Activated naive CD4-positive, alpha-beta T cell (primary cell): ENCODE measurements at places on chromosomes 5 and 9.

GRCh38 chr9:125484350-125485282 lies 222.4 kb downstream of the MAPKAP1 start:
- no peak for DNase-seq

- DNase-seq: no peak
Observed at GRCh38 chr5:157892974-157893373, 34.0 kb upstream of the CLINT1 start.

DNA sequence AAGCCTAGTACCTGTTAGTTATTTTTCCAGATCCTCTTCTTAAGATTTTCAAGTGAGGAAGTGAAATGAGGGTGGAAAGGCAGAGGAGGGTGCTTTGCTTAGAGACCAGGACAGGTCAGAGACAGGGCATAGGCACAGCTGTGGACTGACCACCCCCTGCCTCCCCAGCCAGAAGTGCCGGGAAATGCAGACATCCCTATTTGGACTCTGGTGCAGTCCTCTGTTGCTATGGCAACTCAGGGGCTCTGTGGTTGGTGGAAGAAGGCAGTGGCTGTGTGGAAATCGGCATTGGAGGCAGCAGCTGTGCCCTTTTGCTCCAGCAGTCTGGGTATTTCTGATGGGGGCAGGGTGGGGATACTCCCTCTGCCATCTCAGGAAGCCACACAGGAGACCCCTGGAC lies 43.3 kb upstream of the NDFIP1 start:
- no peak for DNase-seq

- no peak for DNase-seq
Observed at GRCh38 chr9:97990259-97990658, 7.1 kb downstream of the ANP32B start.

DNA sequence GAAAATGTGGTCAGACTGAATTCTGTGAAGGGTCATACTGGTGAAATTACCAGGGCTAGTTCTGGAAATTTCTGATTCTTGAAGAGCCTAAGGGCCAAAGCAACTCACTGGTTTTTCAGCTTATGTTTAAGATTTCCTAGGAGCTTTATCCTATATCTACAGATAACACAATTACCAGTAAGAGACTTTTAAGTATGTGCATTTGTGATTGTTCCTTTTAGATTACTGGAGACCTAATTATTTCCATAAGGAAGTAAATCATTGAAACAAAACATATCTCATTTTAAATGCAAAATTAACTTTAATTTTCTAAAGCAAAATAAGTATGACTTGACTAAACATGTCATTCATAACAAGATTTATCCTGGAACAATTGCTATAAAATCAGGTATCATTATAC lies 134.2 kb downstream of the MPDZ start:
- no peak for DNase-seq

DNA sequence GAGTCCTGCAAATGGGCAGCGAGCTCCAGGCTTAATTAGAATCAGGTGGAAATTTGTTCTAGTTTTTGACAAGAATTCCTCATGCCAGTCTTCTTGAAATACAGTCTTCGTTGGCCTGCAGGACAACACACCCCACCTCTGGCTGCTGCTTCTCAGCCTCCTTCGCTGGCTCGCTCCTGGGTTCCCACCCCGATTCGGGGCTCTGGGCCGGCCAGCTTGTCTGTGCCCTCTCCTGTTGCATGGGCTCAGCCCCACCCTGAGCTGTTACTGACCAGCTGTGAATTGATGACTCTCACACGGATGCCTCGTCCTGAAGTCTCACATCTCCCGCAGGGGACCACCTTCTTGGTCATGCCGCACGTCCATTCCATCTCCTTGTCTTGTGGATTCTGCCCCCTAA lies 21.0 kb downstream of the PSD2 start:
- DNase-seq: no peak

- DNase-seq: no peak
Observed at GRCh38 chr5:153782589-153783361, 255.9 kb downstream of the FAM114A2 start.

DNA sequence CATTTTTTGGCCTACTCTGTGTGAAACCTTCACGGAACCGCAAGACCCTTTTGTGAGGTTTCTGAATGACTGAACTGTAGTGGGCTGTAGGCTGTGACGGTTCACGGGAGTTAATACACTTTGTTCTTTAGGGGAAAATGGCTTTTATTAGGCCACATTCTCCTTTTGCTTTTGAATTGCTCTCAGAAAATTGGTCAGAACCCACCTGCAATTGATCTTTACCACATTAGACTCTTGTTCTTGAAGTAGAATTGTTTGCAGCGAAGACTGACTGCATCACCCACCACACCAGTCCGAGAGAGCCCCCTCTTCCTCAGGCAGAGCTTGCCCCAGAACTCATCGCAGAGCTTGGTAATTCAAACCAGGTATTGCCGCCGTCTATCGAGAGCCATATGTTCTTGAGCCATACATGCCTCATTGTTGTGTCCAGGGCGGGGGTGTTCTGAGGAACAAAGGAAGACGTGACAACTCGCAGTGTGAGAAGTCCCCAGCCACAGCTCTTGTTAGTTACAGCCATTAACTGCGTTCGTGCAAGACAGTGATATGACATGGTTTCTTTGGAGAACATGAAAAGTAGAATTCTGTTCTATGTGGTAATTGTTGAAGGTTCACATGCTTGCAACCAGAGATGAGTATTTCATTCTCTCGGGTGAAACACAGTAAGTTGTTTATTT lies 166.4 kb upstream of the OTULINL start:
- DNase-seq: no peak

GRCh38 chr9:109597496-109597895 lies 99.4 kb upstream of the PTPN3 start:
- no peak for DNase-seq

DNA sequence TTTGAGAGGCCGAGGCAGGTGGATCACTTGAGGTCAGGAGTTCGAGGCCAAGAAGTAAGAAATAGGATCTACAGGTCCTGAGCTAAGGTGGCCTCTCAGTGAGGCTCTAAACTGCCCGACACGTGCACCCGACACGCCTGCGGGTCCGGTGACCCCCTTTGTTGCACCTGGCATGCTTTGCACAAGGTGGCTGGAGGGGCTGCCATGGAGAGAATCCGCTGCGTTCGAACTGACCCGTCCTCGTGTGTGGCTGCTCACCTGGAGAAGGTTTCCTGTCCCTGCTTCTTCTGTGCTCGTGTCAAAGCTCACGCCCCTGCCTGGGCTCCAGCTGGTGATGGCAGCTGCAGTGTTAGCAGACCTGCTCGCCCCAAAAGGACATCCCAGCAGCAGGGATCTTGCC lies 5.7 kb upstream of the OLFM1 start:
- DNase-seq: no peak

DNA sequence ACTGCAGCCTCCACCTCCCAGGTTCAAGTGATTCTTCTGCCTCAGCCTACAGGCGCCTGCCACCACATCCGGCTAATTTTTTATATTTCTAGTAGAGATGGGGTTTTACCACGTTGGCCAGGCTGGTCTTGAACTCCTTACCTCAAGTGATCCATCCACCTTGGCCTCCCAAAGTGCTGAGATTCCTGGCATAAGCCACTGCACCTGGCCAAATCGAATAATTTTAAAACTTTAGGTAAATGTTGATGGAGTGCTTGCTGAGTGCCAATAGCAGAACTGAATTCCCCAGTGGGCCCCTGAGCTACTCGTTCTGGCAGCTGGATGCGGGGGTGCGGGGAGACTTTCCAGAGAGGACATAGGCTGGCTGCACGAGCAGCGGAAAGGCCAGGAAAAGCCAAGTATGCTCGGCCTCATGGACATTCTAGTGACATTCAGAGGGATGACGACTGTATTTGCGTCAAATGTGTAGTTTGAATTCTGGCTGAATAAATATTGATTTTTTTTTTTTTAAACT lies 16.8 kb downstream of the TRAF2 start:
- no peak for DNase-seq

DNA sequence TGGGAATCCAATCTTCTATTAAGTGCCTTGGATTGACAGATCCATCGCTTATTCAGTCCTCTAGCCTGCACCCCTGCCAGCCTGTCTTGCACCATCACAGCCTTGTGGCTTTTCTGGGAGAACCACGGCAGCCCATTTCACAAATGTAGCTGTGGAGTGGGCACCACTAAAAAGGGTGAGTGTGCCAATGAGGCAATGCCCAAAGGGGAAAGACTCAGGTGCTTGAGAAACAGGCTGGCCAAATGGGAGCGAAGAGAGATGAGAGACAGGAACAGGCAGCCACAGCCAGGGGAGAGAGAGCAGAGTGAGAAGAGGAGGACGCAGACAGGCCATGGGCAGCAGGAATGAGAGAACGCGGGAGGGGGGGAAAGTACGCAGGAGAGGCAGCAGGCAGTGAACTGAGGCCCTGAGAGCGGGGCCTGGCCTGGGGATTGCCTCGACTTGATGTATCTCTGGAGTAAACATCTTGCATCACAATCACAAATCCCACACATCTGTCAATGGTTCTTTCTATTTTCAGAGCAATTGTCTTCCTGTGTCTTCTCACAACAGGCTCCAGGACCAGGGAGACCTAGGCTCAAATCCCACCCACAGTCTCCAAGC lies 173.1 kb downstream of the SYK start:
- DNase-seq: no peak

DNA sequence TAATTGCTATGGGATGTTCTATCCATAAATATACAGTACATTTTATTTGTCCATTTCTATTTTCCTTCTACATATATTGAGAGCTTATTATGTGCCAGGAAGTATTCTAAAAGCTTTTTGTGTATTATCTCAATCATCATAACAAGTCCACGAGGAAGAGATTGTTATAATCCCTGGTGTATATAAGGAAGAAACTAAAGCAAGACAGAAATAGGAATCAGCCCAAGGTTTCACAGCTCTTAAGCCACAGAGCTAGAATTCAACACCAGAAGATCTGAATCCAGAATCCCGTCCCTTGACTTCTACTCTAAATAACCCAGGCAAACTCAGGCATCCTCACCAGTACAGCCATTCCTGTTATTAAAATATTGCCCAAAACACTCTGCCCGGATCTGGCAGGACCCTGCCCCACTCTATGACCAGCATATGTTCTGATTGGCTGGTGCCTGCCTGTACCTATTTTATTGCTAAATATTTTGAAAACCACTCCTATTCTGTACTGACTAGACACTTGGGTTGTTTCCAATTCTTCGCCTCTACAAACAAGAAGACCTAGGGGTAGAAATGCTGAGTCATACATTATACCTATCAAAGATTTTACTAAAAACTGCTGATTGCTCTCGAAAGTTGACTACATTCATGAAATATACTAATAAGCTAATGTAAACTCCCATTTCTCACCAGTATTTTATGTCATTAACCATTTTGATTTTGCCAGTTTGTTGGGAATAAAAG lies 297.4 kb downstream of the ENC1 start:
- no peak for DNase-seq

DNA sequence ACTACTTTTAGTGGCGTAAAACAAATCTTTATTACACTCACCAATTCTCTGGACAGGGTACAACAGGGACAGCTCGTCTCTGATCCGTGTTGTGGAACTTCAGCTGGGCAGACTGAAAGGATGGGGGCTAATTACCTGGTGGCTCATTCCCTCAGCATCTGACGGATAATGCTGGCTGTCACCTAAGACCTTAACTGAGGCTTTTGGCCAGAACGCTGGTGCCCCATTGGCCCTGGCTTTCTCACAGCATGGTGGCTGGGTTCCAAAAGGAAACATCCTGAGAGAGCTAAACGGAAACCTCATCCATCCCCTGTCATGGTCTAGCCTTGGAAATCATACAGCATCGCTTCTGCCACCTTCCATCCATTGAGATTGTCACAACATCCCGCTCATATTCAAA lies 62.9 kb downstream of the RAI14 start:
- no peak for DNase-seq

DNA sequence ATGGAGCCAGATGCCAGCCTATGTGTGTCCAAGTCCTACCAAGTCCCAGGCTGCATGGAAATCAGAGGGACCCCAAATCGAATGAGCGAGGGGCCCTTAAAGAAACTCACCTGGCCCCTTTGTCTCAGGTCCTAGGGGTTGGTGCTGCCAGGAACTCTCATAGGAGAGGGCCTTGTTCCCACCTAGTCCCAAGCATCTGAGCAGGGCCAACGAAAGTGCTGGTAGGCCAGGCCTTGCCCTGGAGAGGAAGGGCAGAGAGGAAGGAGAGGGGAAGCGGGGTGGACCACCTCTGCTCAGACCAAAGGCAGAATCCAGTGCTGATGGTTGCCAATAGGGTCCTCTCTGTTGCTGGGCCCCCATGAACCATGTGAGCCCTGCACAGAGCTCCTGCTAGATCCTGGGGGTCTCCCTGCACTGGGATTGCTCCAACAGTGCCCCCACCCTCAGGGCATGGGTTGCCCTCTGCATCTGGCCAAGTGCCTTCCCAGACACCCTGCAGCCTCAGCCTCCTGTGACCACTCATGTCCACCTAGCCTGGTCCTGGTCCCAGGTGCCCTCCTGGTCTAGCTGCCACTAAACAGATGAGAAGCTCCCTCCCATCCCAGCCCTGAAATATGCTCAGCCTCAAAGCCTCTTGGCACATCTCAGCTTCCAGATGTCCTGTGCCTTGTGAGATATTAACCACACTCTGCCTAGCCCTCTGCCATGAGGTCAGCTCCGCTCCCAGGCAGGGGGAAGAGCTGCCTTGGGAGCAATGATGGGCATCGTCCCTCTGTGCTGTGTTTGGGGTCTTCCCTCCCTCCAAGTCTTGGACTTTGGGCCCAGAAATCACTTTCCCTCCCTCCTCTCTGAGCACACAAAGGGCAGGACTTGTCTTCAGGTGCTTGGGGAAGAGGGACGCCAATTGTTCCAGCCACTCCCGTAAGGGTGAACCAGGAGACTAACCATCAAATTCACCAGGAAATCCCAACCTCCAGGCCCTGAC lies 109.6 kb downstream of the ADAMTS2 start:
- no peak for DNase-seq

DNA sequence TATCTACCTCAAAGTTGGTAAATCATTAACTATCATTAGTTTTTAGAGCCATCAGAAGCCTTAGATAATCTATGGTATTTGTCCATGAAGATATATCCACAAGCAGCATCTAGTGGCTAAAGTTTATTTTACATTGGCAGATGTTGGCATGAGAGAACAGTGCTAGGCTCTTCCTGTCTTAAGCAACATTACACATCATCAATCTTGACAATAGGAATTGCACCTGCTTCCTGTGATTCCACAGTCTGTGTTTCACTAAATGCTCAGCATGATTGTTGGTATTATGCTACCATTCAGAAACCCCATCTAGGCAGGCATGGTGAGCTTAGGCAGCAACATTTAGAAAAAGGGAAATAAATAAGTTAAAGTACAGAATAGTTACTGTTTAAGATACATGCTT lies 246.6 kb downstream of the SLCO4C1 start:
- DNase-seq: no peak

DNA sequence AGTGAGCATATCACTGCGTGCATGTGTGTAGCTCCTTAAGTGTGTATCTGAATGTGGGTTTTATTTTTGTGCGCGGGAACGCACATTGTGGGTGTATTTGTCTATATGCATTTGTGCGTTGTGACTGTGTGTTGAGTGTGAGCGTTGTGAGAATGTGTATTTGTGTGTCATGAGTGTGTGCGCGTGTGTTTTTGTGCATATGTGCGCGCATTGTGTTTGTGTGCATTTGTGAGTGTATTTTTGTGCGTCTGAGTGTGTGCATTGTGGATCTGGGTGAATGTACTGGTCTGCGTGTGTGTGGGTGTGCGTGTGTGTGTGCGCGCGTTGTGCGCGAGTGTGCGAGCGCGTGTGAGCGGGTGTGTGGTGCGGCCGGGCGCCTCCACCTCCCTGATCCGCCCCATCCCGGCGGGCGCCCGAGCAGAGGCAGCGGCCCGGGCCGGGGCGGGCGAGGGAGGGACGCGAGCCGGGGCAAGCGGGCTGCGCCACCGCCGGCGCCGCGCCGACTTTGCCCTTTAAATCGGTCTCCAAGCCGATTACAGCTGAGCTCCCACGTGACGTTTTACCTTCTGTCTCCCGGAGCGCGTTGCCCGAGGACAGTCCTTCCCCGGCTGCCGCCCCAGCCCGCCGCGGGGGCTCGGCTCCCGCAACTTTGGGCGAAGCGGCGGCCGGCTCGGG lies at the start of gene RASGRF2:
Gene RASGRF2, plus strand, starts transcription at position 596 of the 675 bp plus-strand sequence. CDS start 376 bp downstream, outside the sequence.
- no peak for DNase-seq
